Epithelial cell of umbilical artery (primary cell): ENCODE measurements at places on chromosomes 3 and 15. TPM values are rescaled to one million over a fixed set of nuclear protein-coding genes. Genes with fewer than 3 reads are reported as not detected.

BLM gene
- 6.5 and 7.3 TPM in 2 replicates for total RNA-seq

GJD2 gene
- total RNA-seq, result not detected in 2 replicates

GOLGA8J gene
- under 0.01 TPM in 1 of 2 replicates, not detected in the other for total RNA-seq

C15orf62 gene
- total RNA-seq, result under 0.01 and 0.46 TPM in 2 replicates

P3H2 gene
- total RNA-seq, result under 0.01 and 0.61 TPM in 2 replicates

GOLGA8R gene
- total RNA-seq, result 0.97 and 1.4 TPM in 2 replicates

CCR5 gene
- total RNA-seq, result not detected in 2 replicates

ADAMTSL3 gene
- total RNA-seq, result not detected in 2 replicates

CRYGS gene
- total RNA-seq, result 0.65 and 1.5 TPM in 2 replicates

XCR1 gene
- not detected in 2 replicates for total RNA-seq

ILDR1 gene
- total RNA-seq, result not detected in 2 replicates

TNNC1 gene
- total RNA-seq, result not detected in 2 replicates

WDR72 gene
- not detected in 2 replicates for total RNA-seq

GOLGA6D gene
- total RNA-seq, result not detected in 2 replicates

PATL2 gene
- under 0.01 and 0.76 TPM in 2 replicates for total RNA-seq

GOLGA6L9 gene
- 0.97 and 2.0 TPM in 2 replicates for total RNA-seq

ACKR4 gene
- 0.32 and 3.6 TPM in 2 replicates for total RNA-seq

RLBP1 gene
- not detected in 2 replicates for total RNA-seq

MEIS2 gene
- 17.9 and 40.0 TPM in 2 replicates for total RNA-seq

GALNT15 gene
- total RNA-seq, result 1.3 and 8.7 TPM in 2 replicates

SPATA12 gene
- under 0.01 TPM in 2 replicates for total RNA-seq

SEMA6D gene
- 1.5 and 1.6 TPM in 2 replicates for total RNA-seq

GABRR3 gene
- not detected in 2 replicates for total RNA-seq

HRG gene
- total RNA-seq, result not detected in 2 replicates

NR2E3 gene
- 0.15 and 0.32 TPM in 2 replicates for total RNA-seq

POLQ gene
- total RNA-seq, result 6.2 and 8.4 TPM in 2 replicates

CCDC13 gene
- total RNA-seq, result 1.3 TPM in 1 of 2 replicates, not detected in the other

MAP1A gene
- 0.65 and 1.5 TPM in 2 replicates for total RNA-seq

TMEM266 gene
- total RNA-seq, result under 0.01 TPM in 1 of 2 replicates, not detected in the other

CPNE9 gene
- total RNA-seq, result not detected in 2 replicates

DLEC1 gene
- not detected in 2 replicates for total RNA-seq

LIPC gene
- not detected in 2 replicates for total RNA-seq

ACP3 gene
- not detected in 2 replicates for total RNA-seq

PCLAF gene
- 28.9 and 39.2 TPM in 2 replicates for total RNA-seq

GOLGA8M gene
- 1.9 TPM in 1 of 2 replicates, not detected in the other for total RNA-seq

DNAJC13 gene
- 49.7 and 58.1 TPM in 2 replicates for total RNA-seq

MCTP2 gene
- total RNA-seq, result not detected in 2 replicates

RASGRP1 gene
- under 0.01 and 0.15 TPM in 2 replicates for total RNA-seq

GRK7 gene
- total RNA-seq, result not detected in 2 replicates

MST1R gene
- total RNA-seq, result 0.30 and 0.97 TPM in 2 replicates

RTP1 gene
- not detected in 2 replicates for total RNA-seq

ITIH1 gene
- not detected in 2 replicates for total RNA-seq

SERPINI2 gene
- not detected in 2 replicates for total RNA-seq
